ENCODE measurements at places on chromosomes 3 and 15.

- DNase-seq = no peak
Observed at GRCh38 chr15:62455441-62455921, 290.4 kb upstream of the C2CD4B start.

- no peak for DNase-seq
Observed at GRCh38 chr3:133996996-133997395, 32.7 kb downstream of the SLCO2A1 start.

DNA sequence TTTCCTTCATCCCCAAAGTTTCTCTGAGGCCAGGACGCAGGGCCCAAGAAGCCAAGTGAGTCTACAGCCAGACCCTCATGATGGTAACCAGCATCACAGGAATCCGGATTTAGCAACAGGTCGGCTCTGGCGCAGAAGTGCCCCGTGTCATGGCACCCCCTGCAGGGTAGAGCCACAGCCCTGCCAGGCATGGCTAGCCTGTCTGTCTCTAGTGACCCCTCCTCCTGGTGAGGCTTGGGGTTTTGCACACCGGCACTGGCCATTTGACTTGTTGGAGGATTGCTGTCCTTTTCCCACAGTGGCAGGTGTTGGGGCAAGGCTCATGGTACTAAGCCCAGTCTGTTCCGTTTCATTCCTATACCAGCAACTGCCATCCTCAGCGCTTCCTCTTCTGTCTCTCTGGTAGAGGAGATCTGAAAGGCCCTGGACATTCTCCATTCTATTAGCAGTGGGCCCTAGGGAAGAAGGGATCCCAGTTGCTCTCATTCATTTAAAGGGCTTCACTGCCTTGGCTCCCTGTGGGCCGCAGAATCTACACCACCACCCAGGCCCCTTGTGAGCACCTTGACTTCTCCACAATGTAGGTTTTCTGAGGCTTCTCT is 9.4 kb upstream of the CHAC1 start:
- no peak for DNase-seq

DNA sequence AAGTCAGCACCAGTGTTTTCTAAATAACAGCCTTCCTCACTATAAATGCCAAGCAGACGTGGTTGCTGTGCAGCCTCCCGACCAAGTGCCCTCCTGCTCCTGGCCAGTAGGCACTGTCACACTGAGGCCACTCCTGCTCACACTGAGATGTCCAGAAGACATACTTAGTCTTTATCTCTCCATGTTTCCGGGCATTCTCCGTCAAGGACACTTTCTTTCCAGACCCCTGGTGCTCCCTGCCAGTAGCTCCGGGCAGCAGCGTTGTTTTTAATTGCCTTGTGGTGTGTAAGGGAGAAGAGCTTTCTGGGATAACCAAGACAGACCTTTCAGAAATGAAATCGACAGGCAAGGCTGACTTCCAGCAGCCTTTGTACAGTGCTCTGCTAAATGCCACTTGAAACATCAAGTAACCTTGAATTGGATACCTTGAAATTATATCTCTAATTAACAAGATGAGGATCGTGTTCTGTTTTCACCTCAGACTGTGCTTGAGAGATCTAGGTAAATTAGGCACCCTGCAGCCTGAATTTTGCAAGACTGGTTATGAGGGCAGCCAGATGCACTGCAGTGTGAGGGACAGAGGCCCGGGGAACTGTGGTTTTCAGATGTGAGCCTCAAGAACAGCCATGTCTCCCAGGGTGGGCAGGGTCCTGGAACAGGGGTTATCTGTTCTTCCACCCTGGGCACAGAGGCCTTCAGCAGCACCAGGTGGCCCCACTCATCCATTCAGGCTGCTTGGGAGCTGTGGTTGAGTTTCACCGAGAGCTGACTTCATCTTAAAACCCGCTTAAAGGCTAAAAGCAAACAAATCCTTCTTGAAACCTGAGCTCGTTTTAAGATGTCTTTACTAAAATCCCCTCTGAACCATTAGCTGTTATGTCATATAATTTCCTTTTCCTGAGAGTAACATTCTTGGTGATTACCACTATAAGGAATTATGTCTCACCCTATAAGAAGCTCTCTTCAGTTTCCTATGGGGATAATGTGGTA is 105.5 kb upstream of the IL12A start:
- peak; percentile 86 for DNase-seq

DNA sequence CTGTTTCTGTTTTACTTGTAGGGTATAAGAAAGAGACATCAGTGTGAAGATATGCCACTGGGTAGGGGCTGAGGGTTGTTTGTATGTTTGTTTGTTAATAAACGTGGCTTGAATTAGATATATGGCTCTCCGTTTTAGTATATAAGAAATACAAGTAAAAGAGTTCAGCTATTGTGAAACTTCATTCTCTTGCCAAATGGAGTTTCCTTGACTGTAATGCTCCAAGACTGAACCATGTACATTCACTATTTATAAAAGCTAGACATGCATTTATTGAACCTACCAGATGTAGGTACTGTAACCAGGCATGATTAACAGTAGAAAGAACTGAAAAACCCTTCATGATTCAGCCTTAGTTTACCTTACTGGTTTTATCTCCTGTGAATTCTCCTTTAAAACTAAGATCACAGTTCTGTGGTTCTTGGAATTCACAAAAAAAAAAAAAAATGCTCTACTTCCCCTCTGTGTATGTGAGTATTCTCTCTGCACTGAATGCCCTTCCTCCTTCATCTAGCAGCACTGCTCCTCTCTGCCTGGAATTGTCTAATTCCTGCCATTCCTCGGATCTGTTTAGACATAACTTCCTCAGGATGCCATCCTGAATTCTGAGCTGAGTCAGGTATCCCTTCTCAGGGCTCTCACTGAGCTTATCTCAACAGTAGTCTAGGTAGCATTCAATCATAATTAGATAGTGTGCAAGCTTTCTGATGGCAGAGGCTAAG is 504.4 kb downstream of the FHIT start:
- DNase-seq = no peak

DNA sequence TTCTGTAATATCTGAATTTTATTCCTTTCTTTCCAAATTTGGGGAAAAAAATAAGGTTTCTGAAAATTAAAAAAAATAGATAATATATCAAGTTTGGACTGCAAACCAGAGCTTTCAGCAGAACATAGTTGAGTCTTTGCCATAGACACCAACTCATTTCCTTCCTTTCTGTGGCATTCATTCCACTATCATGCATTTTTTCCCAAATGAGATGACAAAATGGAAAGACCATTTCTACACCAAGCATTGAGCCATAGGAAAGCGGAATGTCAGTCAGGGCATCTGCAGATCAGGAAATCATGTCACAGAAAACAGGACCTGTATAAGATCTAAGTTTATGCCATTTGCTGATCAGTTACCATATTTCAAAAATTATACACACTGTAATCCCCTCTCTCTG is 333.3 kb upstream of the THBS1 start:
- DNase-seq = no peak

- no peak for DNase-seq
Observed at GRCh38 chr15:101372149-101372577, 77.1 kb upstream of the SNRPA1 start.

DNA sequence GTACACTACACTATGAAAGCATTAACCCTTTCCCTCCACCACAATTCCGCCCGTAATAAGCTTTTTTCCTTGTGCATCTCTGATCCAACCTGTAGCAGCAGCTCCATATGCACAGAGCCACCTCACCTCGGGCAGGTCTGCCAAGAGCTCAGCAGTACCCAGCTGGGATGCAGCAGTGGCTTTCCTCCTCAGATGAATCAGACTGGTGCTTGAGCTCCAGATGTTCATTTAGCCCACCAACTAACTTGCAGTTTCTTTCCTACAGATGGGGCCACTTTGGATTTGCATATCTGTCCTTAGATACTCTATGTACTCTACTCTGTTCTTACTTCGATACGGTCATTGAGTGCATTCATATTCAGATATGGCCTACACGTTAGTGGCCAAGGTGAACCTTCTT is 14.8 kb upstream of the FSIP1 start:
- DNase-seq = no peak

- no peak for DNase-seq
Observed at GRCh38 chr3:128064962-128065361, 12.7 kb downstream of the SEC61A1 start.

- DNase-seq = no peak
Observed at GRCh38 chr3:111506435-111506834, 35.6 kb upstream of the CD96 start.

DNA sequence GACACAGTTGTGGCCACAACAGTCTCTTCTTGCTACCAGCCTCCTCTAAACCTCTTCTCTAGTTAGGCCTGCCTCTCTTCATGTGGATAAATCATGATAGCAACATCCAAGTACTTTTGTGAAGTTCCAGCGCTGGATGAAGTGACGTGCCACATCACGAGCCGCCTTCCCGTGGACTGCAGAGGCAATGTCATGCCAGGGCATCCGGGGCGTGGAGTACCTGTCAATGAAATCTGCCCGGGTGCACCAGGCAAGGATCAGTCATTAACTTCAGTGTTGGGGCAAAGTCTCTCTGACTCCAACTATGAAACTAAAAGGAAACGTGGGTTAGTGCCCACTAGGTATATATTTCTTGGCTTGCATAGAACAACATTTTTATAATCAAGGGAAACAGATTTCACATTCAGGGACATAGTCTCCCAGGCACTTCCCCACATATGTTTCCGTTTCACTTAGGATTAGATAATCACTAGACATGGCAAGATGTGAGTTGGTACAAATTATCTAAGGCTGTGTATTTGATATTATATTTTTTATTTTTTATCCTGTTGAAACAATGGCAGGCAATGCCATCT is 133.6 kb downstream of the PLD1 start:
- no peak for DNase-seq

DNA sequence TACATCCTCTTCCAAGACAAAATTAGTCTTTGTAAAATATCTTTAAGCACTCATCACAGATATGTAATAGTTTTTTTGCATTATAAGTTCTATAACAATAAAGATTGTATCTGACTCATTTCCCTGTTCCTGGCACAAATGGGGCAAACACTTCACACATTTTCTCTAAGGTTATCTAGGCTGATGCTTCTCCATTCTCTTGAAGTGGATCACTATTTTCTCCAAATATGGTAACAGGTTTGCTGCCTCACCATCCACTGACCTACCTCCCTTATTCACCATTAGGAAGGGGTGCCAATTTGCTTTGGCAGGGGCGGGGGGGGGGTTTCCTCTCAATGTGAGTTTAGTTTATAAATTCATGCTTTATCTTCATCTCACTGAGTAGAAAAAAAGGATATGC is 767.7 kb upstream of the LMCD1 start:
- DNase-seq = no peak

DNA sequence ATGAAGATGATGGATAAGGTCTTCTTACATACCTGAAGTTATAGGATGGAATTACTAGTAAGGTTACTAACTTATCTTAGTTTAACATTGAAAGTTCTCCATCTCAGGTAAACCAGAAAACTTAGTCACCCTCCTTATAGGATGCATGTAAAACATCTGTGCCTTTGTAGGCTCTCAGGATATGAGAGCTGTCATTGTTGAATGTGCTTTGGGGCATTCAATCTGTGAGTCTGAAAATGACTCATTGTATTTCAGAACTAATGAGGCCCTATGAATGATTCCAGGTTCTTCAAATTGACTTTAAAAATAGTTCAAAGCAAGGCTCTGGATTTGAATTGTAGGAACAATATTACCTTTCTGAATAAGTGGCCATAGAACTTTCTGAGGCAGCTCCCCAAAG is 237.7 kb upstream of the AZI2 start:
- no peak for DNase-seq

- no peak for DNase-seq
Observed at GRCh38 chr3:169342652-169343505, 320.6 kb downstream of the MECOM start.

DNA sequence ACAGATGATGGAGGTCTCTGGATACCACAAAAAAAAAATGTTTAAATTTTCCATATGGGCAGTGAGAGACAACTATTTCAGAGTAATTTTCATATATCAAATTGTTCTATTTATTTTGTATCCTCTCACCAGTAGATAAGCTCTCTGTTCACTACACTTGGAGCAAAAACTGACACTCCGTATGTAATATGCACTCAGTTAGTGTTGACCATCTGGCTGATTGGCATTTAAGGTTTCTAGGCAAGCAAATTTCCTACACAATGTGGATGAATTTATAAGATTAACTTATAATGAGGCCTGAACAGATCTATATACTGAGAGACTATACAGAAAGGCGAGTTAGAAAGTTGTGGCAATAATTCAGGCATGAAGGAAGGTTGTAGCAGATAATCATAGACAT is 836.5 kb upstream of the SEMA6D start:
- no peak for DNase-seq

DNA sequence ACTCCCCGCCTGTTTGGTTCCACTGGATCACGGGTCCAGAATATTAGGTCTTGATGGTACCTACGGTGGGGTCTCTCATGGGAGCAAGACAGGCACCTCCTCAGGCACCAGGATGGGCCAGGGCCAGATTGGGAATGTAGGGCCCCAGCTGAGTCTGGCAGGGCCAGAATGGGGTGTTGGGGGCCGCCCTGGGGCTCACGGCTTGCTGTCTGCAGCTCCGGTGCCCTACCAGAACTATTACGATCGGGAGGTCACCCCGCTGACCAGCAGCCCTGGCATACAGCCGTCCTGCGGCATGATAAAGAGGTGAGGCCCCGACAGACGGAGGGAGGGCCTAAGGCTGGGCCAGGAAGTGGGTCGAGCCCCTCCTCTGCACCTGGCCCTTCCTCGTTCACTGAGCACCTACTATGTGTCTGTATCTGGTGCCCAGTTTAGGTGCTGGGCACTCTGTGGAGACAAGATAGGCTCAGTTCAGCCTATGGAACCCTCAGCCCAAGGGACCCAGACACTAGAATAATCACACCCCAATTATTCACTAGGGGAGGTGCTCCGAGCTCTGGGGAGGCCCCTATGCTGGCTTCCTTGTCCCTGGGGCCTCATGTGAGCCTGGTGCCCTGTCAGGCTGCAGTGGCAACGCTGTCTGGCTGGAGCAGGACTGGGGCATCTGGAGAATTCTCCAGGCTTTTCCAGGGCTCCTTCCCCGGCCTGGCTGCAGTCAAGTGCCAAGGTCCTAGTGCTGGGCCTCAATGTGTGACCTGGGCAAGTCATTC is 37.9 kb downstream of the PSTPIP1 start:
- no peak for DNase-seq

GRCh38 chr3:57966829-57967228 is 41.4 kb upstream of the FLNB start:
- DNase-seq = no peak

DNA sequence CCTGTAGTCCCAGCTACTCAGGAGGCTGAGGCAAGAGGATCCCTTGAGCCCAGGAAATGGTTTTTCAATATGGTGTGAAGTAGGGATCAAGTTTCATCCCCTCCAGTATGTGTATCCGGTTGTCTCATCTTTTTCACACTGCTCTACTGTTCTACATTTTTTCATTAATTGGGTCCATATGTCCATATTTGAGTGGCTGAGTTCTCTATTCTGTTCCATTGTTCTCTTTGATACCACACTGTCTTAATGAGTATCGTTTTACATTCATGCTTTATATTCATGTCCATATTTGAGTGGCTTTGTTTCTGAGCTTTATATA is 81.6 kb upstream of the LRRFIP2 start:
- DNase-seq = no peak
